SK-N-DZ (cell line): ENCODE measurements at places on chromosomes 11 and 22.

GRCh38 chr11:105244160-105244825 is 104.7 kb upstream of the CARD18 start:
- no peak for DNase-seq

DNA sequence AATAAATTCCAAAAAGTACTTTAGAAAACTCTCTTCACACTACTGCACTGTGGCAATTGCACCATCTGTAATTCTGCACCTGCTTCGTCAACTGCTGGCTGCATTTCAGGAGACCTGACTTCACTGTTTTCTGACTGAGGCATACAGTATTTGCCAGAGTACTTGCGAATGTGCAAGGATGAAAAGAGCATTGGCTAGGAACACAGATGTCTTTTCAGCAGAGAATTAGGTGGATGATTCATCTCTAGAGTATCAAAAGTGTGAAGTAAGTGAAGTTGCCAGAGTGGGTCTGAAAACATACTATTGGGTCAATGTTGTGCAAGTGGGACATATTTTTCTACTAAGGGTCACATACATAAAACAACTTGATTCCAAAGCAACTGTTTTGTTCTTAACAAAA is 427.5 kb upstream of the CCDC90B start:
- no peak for DNase-seq

DNA sequence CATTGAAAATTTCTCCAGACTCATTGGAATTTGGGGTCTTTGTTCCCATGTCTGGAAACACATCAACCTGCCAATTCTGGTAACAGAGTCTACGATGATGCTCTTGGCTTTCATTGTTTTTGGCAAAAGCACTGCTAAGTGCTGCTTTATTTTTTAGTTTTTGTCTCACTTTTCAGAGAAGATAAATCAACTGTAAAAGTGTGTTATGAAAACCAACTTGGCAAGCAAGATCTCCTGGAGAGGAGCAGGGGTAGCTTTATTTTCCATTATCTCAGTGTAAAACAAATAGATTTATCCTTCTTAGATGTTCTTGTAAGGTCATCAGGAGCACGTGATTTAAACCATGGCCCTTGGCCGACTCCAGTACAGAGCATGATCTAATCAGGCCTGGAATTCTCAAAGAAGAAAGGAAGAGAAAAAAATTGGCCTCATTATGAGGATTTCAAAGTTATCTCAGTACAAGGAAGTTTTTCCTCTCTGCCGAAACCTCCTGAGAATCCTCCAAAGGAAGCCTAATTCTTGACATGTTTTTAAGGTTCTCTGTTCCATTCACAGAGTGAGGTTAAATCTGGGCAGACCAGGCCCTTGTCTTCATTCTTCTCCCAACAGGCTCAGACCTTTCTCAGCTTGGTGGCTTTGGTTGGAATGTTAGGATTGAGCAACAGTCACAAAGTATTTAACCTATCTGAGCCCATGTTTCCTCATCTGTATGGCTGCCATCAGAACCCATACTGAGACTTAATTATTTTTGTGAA is 16.4 kb upstream of the PAMR1 start:
- DNase-seq = no peak

GRCh38 chr11:134992981-134993380 is 580.9 kb upstream of the B3GAT1 start:
- no peak for DNase-seq

- no peak for DNase-seq
Measured at GRCh38 chr22:47996446-47996857, 1234.0 kb downstream of the TBC1D22A start.

DNA sequence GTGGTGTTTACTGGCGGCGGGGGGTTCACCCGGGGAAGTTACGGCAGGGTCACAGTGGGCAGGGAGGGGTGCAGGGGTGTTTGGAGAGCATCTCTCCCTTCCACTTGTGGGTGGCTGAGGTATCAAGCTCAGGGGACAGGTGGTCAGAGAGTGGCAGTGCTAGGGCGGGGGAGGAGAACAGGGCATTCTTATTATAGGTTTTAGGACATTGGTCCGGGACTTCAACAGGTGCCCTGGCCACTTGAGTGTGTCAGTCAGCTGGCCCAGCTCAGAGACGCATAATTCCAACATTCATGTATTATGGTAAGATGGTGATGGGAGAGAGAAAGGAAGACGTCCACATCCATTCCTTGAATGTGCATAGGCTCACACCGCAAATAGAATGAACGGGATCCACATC is 101.7 kb downstream of the TEAD1 start:
- DNase-seq = no peak

GRCh38 chr11:61331651-61332050 is 1.3 kb downstream of the DDB1 start:
- DNase-seq = no peak
